Renal cortical epithelial cell (primary cell): ENCODE measurements at places on chromosomes 7 and 10. TPM values are rescaled to one million over a fixed set of nuclear protein-coding genes. Genes with fewer than 3 reads are reported as not detected.
A peak's percentile ranks its signal among the peaks of the same experiment; 100 is the strongest.

GRCh38 chr7:111747718-111748117 lies 185.4 kb upstream of the IMMP2L start:
- no peak for DNase-seq

Gene LIPK
- not detected in 2 replicates for total RNA-seq

Gene WNT8B
- not detected in 2 replicates for total RNA-seq

DNA sequence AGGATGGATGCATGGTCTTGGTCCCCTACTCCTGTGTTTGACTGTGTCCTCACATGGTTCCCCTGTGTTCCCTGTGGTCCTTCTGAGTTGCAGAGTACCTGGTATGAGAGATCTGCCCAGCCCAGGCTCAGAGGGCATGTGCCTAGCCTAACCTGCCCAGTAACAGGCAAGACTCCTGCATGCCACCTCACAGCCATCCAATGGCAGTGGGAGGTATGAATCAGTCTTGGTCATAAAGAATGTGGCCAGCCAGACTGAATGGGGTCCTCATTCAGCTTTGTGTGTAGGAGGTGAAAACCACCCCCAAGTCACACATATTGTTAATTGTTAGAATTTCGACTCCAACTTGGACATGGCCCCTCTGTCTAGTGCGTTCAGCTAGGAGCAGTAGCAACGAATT lies 17.2 kb upstream of the GPR158 start:
- DNase-seq, result no peak

Gene SVOPL
- under 0.01 and 0.05 TPM in 2 replicates for total RNA-seq

DNA sequence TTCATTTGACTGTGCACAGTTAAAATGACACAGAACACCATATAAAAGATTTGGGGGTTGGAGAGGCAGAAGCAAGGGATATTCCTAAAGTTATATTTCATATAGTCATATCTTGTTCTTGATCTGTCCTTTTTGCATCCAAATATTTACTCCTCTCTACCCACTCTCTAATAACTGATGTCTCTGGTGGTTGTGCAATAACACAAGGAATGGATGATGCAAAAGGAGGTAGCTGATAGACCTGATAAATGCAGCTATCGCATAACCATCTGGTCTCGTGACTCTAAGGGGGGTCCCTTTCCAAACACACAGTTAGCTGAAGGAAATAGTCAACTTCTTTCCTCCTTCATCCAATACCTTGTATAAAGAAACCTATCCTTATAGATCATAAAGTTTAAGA lies 123.1 kb downstream of the POLR1F start:
- DNase-seq, result no peak

Gene PLEKHS1
- total RNA-seq, result under 0.01 and 0.45 TPM in 2 replicates

Gene DRGX
- total RNA-seq, result not detected in 2 replicates

DNA sequence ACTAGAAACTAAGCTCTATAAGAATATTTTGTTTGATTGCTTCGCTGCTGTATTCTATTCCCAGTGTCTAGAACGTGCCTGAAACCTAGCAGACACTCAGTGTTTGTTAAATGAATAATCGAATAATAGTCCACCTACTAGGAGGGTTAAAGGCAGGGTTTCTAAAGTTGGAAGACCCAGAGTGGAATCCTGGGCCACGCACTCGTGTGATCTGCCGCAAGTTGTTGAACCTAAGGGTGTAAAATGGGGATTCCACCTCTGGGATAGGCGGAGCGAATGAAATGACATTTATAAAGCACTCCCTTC lies 702 bp upstream of the AGFG2 start:
- no peak for DNase-seq

DNA sequence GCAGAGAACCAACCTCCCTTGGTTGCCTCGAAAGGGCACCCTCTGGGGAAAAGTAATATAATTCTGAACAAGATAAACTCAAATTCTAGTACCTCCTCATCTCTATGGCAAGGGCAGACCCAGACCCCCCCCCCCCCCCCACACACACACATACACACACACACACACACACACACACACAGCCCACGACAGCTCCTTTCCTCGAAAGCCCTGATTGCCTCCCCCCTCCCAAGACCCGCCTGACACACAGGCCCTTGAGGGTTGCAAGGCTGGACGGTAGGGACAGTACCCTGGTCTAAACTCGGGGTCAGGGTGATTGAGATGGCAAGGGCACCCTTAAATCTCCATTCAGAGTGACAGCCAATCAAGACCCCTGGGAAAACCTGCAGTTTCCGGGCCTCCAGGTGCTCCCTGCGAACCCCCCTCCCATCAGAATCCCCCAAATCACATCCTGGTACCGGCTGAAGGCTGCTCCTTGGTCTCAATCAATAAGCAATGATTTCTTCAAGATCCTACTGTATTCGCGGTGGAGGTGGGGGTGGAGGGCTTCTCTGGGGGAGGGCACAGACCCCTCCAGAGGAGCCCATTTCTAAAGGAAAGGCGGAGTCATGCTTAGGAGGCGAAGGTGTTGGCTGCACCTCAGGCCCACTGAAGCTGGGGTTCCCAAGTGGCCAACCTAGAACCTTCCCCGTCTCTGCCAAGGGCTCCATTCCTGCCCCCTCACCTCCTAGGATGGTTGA lies 100.7 kb downstream of the HIP1 start:
- DNase-seq, result no peak

GRCh38 chr10:21039721-21040120 lies 142.6 kb upstream of the NEBL start:
- DNase-seq, result peak; percentile 18

GRCh38 chr10:35011771-35012191 lies 78.4 kb downstream of the CUL2 start:
- DNase-seq, result no peak

DNA sequence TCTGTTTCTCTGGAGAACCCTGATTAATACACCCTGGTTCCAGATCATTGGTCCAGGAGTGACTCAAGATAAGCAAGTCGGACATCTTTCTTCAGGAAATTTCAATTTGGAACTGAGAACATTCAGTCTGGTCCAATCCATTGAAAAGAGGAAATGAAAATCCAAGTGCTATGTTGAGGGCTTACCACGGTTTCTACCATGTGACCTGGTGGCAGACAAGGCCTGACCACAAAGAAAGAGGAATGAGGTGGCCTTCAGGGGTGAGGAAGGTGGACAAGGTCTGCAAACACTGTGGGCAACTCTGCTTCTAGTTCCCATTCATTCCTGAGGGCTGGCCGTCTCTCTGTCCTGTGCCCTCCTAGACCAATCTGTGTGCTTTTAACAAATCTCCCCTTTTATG lies 149.2 kb upstream of the GHITM start:
- DNase-seq, result no peak

- no peak for DNase-seq
Measured at GRCh38 chr10:33423154-33423529, 88.7 kb upstream of the NRP1 start.

DNA sequence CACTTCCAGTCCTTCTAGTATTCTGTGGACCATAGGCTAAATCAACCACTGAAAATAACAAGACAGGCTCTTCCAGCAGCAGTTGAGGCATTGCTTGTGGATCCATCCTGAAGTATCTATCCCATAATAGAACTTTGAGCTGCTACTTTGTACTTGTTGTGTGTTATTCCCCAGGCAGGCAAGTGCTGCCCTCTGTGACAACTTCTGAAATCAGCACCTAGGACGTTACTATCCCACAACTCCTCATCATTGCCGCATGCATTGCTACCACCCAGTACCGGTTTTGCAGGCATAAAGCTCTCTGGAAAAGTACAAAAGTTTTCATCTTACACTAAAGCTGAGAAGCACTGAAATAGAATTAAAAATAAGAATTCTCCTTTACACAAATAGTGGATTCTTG lies 145.3 kb downstream of the HTR7 start:
- no peak for DNase-seq

Gene IPMK
- total RNA-seq, result 8.5 and 11.1 TPM in 2 replicates

Gene C7orf57
- total RNA-seq, result not detected in 2 replicates

- DNase-seq, result no peak
Measured at GRCh38 chr10:49347342-49347741, 48.4 kb downstream of the C10orf71 start.

DNA sequence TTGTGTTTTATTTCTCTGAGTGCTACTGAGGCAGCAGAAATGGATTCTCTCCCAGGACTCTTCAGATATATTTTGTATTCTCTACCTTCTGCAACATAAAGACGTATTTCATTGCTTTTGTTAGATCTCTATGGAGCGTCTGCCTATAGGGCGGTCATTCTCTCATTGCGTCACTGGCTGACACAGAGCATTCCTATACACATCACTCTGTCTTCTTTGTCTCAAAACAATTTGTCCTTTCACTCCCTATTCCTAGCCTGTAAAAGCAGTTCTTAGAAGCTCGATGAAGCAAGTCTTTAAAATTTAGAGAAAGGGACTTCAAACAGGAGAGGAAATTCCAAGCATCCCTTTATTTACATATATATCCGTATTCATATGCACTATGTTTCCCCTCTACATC lies 120.6 kb downstream of the CPED1 start:
- DNase-seq, result no peak

DNA sequence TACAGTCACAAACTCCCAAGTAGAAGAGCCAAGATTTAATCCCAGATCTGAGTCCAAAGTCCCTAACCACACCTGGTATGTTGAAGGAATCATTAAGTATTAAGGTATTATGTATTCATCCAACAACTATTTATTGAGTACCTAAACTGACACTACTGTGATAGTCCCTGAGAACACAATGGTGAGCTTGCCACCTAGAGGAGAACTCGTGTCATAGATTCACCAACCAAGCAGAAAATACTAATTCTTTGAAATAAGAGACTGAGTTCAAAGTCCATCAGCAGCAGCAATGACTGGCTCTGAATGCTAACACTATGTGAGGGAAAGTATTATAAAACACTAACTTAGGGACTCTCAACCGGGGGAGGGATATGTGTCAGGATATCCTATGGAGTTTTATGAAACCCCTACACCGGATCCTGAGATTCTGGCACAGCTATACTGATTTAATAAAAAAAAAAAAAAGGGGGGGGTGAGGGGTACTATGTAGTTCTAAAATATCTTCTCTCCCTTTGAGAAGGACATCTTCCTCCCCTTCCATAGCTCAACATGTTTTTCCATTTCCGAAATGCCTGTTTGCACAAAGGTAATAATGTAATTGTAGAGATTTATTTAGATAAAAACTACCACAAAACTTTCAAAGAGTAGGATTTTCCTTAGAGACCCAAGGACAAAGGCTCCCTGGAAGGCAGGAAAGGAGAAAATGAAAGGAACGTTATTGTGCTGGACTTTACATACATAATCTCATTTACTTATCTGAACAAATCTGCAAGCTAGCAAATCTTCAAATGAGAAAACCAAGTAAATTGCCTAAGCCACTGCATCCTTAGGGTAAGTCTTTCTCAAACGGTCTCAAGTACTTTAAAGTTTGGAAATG lies 1.6 kb downstream of the NCOA4 start:
- peak; percentile 90 for DNase-seq

DNA sequence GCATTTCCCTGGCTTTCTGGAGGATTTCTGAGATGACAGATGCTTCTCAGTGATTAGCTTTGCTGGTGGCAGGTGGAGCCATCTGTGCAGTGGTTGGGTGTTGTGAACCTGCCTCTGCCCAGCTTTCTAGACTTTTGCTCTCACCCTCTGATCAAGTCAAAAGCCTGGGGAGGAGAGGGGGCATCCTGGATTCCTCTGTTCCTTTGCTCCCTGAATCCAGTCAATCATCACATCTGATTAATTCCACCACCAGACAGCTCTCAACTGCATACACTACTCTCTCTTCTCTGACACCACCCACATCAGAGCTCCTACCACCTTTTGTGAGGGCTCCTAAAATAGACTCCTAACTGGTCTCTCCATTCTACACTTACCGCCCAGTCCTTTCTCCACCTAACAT lies 283.5 kb downstream of the WDR11 start:
- DNase-seq, result no peak

DNA sequence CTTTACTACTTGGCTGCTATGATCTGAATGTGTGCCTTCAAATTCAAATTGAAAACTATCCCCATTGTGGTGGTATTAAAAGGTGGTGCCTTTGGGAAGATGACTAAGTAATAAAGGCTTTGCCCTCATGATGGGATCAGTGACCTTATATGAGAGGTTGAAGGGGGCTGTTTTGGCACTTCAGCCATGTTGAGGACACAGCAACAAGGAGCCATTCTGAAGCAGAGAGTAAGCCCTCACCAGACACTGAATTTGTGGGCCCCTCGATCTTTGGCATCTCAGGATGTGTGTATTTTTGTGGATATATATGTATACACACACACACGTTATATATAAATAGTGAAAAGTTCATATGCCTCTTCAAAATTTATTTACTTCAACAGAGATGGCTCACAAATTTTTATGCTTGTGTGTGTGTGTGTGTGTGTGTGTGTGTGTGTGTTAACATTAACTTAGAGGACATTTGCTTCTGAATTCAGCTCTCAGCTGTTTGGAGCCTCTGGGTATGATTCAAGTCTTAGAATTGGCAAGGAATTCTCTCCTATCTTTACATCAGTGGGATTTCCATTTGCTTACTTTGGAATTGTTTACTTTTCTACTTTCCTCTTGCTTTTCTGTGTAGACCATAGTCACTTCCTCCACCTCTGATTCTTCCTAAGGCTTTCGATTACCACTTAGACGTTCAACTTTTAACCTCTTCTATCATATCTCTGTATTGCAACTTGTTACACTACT lies 66.6 kb downstream of the MAGI2 start:
- peak; percentile 9 for DNase-seq

DNA sequence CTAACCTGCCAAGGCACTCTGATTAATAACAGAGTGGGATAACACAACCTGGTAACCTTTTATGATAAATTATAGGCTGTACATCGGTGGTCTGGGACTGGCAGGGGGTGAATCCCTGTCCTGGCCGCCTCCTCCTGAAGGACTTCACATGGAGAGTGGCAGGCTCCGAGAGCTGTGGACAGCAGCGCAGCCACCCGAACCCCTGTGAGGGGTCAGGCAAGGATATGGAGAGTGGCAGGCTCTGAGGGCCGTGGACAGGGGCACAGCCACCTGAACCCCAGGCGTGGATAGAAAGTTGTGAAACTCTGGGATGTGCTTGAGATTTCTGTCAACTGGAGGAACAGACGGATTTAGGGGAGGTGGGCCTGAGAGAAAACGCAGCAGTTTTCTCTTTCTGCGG lies 107.0 kb upstream of the MGMT start:
- no peak for DNase-seq

Gene ACBD7
- 1.3 and 2.4 TPM in 2 replicates for total RNA-seq

DNA sequence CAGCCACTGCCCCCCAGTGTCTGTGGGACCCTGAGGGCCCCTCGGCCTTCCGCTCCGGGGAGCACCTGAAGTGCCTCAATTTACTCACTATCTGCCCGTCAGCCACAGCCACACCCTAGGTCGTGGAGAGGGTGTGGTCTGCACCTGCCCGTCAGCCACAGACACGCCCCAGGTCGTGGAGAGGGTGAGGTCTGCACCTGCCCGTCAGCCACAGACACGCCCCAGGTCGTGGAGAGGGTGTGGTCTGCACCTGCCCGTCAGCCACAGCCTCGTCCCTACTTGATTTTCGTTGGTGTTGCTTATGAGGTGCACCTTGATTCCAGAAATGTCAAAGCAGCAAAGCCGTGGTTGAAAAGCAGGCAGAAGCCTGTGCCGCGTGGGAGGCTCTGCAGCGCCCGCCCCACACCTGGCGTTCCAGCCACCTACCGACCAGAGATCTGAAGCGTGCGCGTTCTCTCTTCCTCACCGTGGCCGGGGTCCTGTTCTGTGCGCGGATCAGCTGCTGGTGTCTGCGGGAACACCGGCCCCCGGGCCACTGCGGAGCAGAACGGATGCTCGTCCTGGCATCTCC lies 101.6 kb downstream of the DYNC2I1 start:
- DNase-seq, result no peak

Gene OGDHL
- total RNA-seq, result 7.1 and 58.5 TPM in 2 replicates

Gene UPP1
- total RNA-seq, result 9.3 and 18.1 TPM in 2 replicates
